WERI-Rb-1 (cell line): ENCODE measurements at places on chromosomes 4 and X.

DNA sequence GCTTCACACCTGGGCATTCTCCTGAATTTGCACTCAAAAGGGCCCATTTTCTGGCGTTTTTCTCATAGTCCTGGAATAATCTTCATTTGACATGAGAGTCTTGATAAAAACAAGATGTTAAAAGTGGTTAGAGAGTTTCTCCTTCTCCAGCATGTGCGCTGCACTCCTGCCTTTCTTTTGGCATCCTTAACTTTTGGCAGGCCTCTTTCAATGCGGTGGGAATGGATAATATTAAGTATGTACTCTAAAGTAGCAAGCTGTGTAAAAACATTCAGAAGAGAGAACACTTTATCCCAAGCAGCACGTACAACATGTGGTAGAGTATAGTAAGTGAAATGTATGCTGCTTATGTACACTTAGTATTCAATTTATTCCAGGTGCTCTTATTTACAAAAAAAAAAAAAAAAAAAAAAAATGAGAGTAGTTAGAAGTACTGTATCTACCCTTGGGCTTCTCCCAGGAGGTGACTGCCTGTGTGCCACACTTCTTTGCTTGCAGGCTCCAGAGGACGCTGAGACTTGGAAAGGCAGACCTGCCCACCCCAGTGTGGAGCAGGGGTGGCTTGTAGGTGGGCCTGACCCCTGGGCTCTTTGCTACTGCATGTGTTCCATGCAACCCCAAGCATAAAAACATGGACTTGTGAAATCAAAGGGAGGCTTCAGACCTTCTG is 3.9 kb downstream of the FGF2 start:
- no peak for DNase-seq

- peak; percentile 74 for DNase-seq
Observed at GRCh38 chrX:48493890-48494364, 14.9 kb upstream of the PORCN start.

DNA sequence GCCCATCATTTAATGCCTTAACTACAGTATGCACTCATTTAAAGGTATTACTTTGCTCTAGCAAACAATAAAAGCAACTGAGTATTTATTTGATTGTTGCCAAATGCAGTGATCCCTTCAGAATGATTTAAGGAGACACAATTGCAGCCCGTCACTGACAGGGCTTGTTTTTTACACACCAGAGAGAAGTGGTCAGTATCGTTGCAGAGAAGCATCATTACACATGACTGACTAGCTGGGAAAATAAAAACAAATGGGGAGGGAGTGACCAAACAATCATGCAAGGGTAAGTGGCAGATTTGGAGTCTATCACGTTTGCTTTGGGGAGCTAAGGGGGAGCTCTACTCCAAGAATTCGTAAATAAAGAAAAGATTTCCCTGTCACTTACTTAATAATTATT is 1685.3 kb upstream of the TENM3 start:
- DNase-seq: no peak

DNA sequence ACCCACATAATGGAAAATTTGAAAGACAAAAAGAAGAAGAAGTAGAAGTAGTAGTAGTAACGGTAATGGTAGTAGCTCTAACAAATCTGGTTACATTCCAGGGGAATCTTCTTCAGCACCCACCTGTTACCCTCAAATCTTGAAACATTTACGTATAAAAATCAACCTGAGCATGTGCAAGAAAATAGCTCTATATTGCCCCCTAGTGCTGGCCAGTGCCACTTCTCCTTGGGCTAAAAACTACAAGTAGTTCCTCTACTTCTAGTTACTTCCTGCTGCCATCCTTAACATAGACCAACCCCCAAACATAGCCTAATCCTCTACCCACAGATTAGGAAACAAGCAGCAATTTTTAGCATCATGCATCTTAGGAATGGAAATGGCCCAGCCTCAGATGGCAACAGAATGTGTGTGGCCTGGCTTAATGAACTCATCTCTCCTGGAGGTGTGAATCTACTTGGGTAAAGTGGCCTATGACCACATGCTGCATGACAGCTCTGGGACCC is 3.1 kb downstream of the PDGFC start:
- DNase-seq: peak; percentile 77

DNA sequence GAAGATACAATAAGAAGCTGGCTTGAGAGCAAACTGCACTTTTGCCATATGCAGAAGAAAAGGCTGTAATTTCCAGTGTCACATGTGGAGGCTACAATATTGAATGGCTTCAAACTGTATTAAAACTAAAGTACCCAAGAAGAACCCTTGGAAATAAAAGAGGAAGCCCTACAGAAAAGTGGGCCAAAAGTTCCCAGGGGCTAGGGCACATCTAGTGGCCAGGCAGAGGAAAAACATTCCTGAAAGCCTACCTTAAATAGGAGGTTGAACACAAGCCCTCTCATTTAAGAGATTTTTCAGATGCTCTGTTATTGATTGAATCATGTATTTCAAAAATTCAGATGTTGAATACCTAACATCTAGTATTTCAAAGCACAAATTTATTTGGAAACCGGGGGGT is 40.6 kb upstream of the PRDX4 start:
- no peak for DNase-seq

- peak; percentile 28 for DNase-seq
Observed at GRCh38 chr4:82430964-82431745, 765 bp downstream of the ENOPH1 start.
